Foreskin fibroblast (primary cell): ENCODE measurements at places on chromosomes 11 and 22.

GRCh38 chr22:25038239-25038638, 85.7 kb downstream of the KIAA1671 start:
- no peak for DNase-seq

DNA sequence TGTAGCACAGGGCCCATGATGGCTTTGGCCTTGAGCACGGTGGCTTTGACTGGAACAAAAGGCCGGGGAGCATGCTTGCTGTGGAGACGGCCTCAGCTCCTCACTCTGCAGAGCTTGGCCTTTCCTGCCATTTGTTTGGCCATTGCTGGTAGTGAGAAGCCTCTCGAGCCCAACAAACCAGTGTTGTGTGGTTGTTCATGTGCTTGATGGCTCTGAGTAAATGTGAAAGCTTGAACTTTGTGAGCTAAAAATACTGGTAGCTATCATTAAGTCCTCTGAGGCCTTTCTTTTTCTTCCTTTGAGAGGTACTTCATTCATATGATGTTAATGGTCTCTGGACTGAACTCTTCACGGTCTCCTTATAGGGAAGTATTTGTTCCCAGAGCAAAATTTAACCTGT, 39.6 kb downstream of the NAT10 start:
- no peak for DNase-seq

DNA sequence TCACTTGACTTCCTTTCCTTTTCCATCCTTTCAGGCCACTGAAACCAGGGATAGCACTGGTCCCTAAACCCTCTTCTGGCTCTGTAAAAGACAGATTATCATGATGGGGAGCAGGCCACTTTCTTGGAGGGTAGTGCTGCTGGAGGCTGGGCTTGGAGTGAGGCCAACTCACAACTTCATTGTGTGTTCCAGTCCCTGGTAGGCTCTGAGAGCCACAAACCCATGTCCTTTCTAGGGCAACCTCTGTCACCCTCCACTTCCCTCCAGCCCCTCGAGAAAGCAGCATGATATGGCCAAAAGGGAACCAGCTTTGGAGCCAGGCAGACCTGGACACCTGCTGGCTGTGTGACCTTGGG, 2.3 kb downstream of the TKFC start:
- no peak for DNase-seq

DNA sequence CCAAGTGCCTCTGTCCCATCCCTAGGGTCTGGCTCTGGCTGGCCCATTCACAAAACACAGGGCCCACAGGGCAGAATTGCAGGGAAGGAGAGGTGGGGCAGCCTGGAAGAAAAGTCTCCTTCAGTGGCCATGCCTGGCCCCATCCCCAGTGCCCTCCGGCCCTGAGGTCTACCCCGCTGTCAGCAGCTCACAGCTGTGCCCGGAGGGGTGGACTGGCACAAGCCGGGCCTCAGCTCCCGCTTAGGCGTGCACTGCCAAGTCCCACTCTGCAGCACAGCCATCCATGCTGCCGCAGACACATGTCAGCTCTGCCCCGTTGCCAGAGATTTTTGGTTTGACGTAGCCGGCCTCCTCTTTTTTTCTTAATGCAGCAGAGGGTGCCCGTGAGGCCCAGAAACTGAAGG, 3.9 kb upstream of the SCN2B start:
- peak; percentile 8 for DNase-seq

DNA sequence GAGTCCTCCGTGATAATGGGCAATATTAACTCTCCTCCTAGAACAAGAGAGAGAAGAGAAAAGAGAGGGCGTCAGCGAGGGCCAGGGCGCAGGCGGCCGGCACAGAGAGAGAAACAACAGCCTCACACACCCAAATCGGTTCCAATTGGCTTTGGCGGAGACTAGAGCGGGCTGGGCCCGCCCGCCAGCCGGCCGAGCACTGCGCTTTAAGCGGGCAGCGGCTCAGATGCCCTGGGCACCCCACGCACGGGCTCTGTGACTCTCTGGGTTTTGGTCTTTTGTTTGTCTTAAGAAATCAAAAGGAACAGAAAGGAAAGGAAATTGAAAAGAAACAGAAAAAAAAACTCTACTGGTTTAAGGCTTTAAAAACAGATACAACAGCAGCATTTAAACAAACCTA, 17.0 kb downstream of the SLC22A12 start:
- peak; percentile 65 for DNase-seq

- no peak for DNase-seq
Observed at GRCh38 chr22:45783021-45783420, 111.4 kb downstream of the ATXN10 start.

- DNase-seq: no peak
Observed at GRCh38 chr11:62984451-62984991, at the start of gene SLC22A6. TSS of gene SLC22A6 (minus strand) at chr11:62984967. CDS start at chr11:62984690, 277 bp downstream.

DNA sequence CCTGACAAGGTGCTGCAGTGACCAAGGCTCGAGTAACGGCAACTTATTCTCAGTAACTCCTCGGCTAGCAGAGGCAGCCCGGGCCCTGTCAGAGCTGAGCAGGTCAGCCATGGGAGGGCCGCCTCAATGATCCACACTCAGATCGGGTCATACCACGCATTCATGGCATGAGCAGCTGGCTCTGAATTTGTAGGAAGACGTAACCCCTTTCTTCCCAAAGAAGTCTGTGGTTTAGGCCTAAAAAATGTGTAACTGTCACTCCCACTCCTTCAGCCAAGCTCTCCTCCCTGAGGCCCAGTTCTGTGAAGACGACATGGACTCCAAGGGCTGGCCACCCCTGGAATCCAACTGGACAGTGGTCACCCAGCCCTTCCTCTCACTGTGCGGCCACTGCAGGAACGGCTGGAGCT, 30.0 kb downstream of the PPP2R1B start:
- DNase-seq: peak; percentile 75

GRCh38 chr22:47794851-47795250, 1032.4 kb downstream of the TBC1D22A start:
- DNase-seq: no peak

- peak; percentile 56 for DNase-seq
Observed at GRCh38 chr11:35590412-35590811, 27.8 kb upstream of the FJX1 start.

- DNase-seq: peak; percentile 6
Observed at GRCh38 chr11:82750643-82751139, 17.0 kb upstream of the FAM181B start.

GRCh38 chr11:22753416-22753815, 76.2 kb downstream of the SVIP start:
- no peak for DNase-seq

- DNase-seq: peak; percentile 89
Observed at GRCh38 chr11:58905011-58905720, 34.1 kb upstream of the GLYATL1 start.

DNA sequence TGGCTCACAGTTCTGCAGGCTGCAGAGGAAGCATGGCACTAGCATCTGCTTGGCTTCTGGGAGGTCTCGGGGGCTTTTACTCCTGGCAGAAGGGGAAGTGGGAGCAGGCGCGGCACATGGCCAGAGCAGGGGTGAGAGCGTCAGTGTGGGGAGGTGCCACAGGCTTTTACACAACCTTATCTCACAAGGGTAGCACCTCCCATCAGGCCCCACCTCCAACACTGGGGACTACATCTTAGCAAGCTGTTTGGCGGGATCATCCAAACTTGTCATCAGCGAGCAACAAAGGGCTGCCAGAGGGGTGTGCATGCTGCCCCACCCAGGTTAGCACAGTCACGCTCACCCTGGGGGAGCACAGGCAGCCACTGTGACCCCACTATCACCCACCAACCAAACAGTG, 18.9 kb upstream of the YPEL1 start:
- DNase-seq: peak; percentile 57

DNA sequence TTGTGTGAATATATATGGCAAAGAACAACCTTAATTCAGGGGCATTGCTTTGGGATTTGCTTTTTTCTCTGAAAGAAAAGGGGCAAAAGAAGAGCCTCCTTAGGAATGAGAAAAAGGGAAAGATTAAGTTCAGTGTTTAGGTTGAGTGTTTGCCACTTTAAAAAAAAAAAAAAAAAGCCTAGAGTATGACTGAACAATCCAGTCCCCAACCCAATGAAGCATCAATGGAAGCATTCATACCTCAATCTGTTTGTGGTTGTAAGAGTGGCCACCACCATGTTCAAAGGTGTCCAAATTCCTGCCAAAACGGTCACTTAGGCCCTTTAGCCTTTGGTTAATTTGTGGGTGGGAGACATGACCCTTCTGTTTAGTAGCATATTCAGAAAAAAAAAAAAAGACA, 260.6 kb downstream of the SOX6 start:
- DNase-seq: no peak

- DNase-seq: no peak
Observed at GRCh38 chr11:6660712-6661111, 5.1 kb upstream of the DCHS1 start.

DNA sequence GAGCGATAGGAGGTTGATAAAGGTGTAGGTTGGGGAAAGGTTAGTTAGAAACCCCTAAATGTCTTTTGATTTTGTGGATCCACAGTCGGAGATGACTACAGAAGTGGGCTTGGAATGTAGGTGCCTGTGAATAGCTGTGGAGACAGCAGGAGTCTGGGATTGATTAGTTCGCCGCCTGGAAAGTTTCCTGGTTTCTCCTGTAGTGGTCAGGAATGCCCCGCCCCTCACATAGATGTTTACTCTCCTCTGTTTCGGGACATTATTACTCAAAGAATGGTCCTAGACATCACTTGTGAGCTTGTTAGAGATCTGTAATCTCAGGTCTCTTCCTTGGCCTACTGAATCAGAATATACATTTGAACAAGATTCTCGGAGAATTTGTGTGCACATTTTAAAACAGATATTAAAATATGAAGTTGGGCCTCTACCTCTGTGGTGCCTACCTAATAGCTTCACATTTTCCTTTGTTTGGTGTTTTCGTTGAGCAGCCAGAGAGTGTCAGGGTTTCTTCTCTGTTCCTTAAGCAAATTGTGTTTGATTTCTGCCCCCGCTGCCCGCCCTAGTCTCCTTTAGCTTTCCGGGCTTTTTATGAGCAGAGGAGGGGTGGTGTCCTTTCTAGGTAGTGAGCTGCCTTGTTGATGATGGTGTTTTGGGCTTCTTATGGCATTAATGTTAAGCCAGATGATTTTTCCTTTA, 89.4 kb downstream of the PPP6R3 start:
- peak; percentile 51 for DNase-seq

DNA sequence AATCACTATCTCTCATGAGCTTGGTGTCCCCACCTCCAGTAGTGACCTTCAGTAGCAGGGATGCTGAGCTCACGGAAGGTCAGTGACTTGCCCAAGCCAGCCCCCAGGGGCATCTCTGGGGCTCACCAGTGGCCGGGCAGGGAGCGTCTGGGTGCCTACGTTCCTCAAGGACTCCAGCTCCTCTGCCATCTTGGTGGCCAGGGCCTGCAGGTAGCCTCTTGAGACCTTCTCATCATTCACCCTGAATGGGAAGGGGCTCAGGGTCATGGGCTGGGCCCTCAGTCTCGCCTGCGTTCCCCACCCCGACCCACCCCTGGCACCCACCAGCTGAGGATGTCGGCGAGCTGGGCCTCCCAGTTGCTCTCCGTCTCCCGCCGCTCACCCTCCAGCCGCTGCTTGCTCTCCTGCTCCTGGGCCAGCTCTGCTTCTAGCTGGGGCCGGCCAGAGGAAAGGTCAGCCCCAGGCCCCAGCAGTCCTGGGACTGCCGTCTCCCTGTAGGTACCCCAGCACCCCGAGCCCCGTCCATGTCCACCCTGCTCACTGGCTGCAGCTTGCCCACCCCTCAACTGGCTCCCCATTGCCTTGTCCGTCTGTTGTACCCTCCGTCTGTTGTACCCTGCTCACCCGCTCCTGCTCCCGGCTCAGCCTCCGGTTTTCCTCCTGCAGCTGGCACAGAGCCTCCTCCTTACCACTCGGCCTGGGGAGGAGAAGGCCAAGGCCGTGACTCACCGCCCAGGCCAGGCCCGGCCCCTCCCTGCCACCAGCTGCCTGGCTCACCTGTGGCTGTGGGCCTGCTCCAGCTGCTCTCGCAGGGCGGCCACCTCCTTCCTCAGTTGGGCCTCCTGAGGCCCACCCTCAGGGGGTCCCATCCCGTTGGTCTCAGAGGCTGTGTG, 9.5 kb downstream of the CDC42BPG start:
- no peak for DNase-seq

GRCh38 chr22:44276041-44276440, 36.7 kb downstream of the SHISAL1 start:
- DNase-seq: no peak

GRCh38 chr22:20624161-20624616, 116.8 kb downstream of the MED15 start:
- DNase-seq: peak; percentile 12

DNA sequence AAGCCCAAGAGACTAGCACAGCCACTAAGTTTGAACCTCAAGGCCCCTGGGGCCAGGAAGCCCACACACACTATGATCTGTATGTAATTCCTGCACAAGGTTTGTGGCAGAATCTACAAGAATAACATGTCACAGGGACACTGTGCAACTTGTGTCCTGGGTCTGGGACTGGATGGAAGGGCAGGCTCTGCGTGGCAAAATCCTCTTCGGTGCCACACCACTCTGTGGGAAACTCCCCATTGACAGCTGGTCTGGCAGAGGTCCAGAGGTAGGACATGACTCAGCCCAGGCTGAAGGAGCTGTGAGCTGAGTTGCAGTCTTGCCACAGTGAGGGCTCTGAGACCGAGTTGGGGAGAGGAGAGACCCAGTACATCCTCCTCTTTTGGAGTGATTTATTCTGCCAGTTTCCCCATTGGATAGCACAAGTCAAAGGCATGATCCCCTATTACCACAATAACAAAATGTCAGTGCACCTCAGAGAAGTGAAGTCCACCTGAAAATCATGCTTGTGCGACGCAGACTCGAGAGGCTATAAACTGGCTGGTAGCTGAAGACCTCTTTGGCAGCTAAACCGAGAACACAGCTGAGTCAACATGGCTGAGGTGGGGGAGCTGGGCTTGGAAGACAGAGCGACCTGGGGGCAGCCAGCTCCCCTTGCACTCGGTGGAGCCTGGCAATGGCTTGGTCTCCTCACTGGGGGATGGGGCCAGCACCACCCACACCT, 23.3 kb upstream of the SERPIND1 start:
- peak; percentile 73 for DNase-seq

GRCh38 chr22:43883012-43883661, 8.7 kb downstream of the PNPLA5 start:
- DNase-seq: peak; percentile 75

DNA sequence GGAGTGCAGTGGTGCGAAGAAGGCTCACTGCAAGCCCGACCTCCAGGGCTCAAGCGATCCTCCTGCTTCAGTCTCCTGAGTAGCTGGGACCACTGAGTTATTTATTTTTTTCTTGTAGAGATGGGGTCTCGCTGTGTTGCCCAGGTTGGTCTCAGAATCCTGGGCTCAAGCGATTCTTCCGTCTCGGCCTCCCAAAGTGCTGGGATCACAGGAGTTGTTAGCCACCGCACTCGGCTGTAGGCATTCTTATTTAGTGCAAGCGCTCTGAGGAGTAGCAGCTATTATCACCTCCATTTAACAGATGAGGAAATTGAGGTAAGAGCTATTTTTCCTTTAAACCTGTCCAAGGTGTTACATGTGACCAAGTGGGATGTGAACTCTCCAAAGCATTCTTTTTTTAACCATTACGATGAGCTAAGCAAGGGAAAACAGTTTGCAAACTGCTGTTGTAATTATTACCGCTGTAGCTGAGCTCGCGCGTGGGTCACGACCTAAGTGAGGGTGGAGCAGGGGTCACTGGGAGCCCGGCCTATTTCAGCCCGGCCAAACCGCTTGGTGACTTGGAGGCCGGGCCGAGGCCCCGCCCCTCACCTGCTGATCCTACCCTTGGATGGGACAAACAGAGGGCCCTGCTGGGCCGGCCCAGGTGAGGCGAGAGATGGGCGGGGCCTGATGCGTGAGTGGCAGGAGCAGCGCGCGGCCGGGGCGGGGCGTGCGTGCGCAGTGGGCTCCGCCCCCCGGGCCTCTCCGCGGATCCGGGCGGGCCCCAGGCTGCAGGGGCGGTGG, 449 bp upstream of the KREMEN1 start:
- DNase-seq: peak; percentile 92

GRCh38 chr11:36367806-36368680, 72.0 kb downstream of the PRR5L start:
- no peak for DNase-seq

GRCh38 chr11:125071435-125071834, 8.3 kb downstream of the SLC37A2 start:
- DNase-seq: peak; percentile 44
